ENCODE measurements at places on chromosomes 16 and 17.
A peak's percentile ranks its signal among the peaks of the same experiment; 100 is the strongest.

- no peak for DNase-seq
These were observed 8.5 kb downstream of the B3GNT9 start for GRCh38 chr16:67142342-67142741.

DNA sequence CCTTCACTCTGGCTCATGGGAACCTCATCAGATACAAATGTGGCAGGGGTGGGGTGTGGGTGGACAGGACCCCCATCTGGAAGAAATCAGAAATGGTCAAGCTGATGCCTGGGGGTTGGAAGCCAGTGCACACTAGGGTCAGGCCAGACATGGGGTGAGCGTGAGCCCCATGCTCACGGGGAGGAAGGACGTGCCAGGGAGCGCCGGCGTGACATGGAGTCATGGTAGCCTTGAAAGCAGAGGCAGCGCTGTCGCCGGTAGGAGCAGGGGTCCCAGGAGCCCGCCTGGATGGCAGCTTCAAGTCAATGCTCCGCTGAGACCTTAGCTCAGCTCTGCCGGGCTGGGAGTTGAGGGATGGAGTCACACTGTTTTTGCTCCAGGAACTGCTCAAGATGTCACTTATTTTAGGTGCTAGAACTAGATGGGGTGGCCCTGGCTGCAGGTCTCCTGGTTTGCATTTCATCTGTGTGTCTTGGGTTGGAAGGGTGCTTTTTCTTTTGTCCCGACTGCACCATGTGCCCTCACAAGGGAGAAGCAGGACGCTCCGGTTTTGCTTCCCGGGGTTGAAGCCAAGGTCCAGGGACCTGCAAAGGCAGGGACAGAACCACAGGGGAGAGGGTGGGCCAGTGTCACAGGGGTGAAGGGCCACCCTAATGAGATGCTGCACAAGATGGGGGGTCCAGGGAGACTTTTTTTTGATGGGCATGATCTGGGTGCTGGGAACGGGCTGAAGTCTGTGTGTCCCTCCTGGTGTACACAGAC is 51.4 kb downstream of the USP22 start:
- DNase-seq = no peak

DNA sequence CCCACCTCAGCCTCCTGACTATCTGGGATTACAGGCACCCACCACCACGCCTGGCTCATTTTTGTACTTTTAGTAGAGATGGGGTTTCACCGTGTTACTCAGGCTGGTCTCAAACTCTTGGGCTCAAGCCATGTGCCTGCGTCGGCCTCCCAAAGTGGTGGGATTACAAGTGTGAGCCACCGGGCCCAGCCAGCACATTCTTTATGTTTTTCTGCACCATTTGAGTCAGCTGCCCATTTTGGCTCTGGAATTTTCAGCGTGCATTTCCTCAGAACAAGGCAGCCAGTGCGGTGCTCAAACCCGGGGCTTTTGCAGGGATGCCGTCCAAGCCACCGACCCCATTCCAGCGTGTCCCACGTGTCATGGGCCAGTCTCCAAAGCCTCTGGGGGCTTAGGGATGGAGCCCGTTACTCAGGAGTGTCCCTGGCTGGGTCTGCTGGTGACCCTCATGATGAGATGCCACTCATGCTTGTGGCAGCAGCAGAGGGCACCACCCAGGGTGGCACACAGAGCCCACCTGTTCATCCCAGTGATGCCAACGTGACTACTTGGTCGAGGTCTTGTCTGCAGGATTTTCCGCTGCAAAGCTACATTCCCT is 3.7 kb upstream of the RAB40C start:
- DNase-seq = no peak

- DNase-seq = no peak
These were observed 53.5 kb downstream of the WDR59 start for GRCh38 chr16:74931445-74931844.

GRCh38 chr17:81961087-81961511 is at the start of gene NOTUM:
TSS of gene NOTUM (minus strand) at chr17:81961187. CDS start at chr17:81960909, 278 bp downstream.
- no peak for DNase-seq

DNA sequence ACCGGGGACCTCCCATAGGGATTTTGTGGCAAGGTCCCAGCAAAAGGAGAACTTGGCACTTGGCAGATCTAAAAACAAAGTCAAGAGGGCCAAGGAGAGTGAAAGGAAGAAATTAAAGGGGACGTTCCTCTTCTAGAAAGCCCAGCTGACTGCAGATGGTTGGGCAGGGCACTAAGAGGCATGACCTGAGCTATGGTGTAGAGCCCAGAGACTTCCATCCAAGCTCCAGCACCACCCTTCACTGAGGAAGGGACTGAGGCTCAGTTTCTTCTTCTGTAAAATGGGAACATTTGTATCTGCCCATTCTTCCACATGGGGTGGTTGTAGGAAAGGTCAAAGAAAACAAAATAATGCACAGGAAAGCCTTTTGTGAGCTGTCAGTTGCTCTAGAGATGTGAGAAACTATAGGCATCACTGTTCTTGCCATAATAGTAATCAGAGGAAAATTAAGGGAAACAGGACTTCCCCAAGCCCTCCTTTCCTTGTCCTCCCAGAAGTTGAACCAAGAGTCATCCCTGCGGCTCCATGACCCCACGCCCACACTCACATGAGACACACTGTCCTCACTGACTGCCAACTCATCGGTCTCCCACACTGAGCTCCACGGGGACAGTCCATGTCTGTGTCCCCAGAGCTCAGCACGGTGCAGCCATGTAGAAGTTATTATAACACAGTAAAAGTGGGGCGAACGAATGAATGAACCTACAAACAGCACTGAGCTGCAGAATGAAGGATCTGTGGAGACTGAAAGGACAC is 10.4 kb downstream of the CD300LF start:
- DNase-seq = no peak

DNA sequence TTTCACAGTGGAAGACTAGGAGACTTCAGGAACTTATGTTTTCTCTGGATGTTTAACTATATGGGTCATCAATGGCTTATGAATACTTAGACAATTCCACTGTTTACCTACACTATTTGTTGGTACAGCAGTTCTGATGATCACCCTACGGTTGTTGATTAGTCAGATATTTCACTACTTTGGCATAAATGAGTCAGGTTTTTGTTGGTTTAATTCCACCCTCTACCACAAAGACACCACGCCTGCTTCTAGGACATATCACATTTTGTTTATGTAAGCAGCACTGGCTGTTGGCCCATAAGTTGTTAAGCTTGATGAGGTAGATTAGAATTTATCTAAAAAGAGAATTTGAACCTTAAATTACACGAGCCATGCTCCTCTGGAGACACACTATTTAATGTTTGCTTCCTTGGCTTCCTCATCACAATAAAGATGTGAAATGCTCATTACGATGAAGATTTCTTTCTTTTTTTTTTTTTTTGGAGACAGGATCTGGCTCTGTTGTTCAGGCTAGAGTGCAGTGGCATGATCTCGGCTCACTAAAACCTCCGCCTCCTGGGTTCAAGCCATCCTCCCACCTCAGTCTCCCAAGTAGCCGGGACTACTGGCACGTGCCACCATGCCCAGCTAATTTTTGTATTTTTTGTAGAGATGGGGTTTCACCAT is 4.3 kb downstream of the GDE1 start:
- DNase-seq = no peak

GRCh38 chr16:62692685-62693084 is 656.4 kb upstream of the CDH8 start:
- DNase-seq = no peak

- DNase-seq = no peak
These were observed 3.5 kb downstream of the SOCS1 start for GRCh38 chr16:11252482-11252931.

GRCh38 chr16:75566758-75567255 is 628 bp downstream of the GABARAPL2 start:
- DNase-seq = peak; percentile 29

DNA sequence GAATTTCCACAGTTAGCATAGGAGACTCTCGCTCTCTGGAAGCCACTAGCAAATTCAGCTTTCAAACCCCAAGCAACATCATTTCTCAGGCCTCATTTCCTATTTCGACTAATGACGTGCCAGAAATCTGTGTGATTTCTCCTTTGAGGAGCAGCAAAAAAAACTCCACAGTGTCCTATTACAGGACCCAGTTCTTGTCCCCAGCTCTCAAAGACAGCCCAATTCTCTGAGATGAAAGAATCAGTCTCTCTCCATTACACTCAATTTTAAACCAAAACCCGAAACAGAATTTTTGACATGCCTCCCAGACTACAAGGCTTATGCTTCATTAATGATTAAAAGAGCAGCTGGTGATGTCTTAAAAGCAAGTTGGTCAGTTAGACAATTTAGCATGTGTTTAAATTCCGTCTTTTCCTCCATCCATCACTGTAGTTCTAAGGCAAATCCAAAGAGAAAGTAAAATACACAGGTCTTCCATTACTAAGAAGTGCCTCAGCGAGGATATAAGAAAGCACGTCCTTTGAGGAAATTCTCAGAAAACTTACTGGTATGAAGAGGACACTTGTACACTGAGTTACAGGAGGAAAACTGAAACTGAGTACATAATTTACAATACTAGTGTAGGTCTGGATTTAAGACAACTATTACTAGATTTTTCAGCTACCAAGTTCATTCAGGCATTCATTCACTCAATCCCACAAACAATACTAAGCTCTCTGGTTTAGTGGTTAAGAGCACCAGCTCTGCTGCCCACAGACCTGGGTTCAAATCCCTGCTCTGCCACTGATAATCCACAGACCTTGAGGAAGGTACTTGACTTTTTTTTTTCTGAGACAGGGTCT is 12.5 kb downstream of the TOM1L2 start:
- DNase-seq = no peak

DNA sequence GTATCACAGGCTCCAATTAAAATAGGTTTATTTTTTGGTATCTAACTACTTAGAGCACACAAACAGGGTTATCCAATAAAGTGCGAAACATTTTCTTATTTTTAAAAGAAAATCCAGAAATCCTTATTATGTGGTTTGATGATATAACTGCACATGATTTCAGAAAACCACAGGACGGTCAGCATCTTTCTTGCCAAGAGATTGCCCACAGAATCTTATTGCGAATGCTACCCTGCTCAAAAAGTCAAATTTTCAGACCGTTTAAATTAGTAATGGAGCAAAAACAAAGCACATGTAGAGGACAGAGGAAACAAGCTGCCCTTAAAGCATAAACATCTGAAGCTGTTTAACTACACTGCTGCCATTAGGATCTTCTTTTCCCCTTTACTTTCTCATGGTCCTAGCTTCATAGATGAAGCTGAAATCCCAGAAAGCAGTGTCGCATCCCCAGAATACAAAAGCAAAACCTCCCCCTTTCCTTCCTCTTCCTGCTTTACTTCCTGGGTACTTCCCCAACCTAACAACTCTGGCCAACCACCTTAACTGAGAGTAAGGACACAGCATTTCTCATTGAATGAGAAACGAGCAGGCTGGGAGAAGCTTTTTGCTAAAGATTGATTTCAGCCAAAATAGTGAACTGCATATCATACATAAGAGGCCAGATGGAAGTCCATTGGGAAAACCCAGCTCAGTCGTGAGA is 43.7 kb downstream of the CMTM4 start:
- no peak for DNase-seq

DNA sequence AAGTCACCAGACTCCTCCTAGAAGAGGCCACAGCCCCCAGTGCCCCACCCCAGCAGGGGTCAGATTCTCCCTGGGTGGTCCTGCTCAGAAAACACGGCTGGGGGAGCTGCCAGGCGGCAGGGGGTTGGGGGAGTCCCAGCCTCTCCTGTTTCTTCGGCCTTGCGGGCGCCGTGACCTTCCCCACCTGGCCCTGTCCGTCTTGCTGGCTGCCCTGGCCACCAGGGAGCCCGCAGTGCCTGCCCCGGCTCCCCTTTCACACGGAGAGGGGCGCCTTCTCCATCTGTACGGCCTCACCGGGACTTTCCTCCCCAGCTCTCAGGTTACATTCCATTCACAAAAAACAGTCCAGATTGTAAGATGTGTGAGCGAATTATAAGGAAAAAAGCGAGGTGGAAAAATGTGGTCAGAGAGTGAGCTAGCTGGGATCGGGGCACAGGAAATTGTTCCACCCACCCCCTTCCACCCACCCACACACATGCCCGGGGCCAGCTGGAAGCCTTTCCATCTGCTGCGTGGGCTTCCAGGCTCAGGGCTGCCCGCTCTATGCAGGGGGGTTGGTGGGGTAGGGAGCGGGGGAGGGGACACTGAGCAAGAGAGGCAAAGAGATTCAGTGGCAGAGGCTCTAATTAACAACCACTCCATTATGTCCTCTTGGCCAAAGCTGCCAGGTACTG is 14.6 kb upstream of the CIBAR2 start:
- no peak for DNase-seq

DNA sequence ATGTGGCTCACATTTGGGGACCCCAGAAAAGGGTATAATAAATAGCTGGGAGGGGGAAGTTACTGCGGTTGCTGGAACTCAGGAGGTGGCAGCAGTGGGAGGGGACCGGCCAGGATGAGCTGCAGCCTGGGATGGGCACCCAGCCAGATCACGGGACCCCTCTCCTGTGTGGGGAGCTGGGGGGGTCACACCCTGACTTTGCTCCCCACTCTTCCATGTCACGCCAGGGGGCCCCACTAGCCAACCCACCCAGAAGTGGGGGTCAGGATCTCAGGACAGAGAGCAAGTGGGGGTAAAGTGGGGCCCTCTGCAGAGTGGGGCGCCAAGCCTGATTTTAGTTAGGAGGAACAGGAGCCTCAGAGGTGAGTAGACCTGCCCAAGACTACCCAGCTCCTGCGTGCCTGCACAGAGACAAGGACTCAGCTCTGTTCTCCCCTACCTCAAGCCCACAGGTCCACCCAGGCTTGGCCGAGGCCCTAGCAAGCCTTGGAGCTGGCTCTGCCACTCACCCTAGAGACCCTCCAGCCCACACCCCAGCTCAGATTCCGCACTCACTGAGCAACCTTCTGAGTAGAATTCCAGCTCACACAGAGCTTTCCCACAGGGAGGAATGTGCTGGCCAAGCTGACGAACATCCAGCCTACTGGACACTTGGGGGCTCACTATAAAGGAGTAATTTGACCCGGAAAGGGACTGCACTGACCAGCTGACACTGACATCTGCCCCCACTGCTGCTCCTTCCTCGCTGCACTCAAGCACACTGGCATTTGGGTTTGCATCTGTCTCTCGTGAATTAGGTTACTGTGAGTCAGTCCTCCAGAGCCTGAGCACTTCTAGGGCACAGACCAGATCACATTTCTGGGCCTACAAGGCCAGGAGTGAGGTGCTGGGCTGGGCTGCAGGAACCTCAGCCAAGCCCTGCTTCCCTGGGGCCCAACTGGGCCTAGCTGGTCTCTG is 310.1 kb downstream of the C16orf95 start:
- DNase-seq = no peak
